Liver (tissue), 10 donors: ENCODE measurements at places on chromosomes 12 and 14.
A peak's percentile ranks its signal among the peaks of the same experiment; 100 is the strongest.

DNA sequence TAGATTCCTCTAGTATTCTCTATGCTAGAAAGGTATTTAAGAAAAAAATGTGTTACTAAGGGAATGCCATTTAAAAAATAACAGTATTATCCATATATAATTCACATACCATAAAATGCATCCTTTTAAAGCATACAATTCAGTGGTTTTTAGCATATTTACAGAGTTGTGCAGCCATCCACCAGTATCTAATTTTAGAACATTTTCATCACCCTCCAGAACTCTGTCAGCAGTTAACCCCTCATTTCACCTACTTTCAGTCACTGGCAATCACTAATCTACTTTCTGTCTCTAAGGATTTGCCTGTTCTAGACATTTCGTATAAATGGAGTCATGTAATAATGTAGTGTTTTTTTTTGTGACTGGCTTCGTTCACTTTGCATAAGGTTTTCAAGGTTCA is 33.4 kb downstream of the TBC1D15 start:
- no peak for DNase-seq

- DNase-seq = no peak
These were observed 293.3 kb downstream of the PPFIA2 start for GRCh38 chr12:81465876-81466275.

DNA sequence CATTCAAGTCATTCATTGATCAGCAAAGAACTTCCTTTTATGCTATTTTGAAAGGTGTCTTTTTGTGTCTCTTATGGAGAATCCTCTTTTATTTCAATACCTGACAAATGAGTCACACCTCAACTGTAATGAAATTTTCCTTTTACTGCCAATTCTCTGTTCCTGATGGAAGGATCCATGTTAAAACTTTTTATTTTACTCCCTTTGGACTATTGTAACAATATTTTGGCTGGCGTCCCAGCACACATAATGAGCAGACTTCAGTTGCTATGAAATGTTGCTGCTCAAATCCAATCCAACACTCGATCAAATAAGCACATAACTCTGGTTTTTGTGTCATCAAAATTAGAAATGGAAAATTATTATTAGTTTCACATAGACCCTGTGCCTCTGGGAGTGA is 21.9 kb upstream of the SLC15A5 start:
- no peak for DNase-seq

DNA sequence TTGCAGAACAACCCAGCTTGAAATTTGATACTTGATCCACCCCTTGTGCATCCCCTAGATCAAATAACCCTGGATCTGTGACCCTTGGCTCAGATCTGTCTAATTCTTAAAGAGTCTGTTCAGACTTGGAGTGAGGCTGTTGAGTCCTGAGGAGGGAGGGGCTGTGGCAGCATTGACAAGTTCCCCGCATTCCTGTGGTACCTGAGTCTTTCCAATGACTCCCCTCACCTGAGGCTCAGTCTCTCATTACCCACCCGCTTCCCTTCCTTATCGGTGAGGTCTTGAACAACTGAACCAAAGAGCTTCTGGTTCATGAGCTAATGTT is 16.1 kb upstream of the HDAC7 start:
- DNase-seq = no peak

DNA sequence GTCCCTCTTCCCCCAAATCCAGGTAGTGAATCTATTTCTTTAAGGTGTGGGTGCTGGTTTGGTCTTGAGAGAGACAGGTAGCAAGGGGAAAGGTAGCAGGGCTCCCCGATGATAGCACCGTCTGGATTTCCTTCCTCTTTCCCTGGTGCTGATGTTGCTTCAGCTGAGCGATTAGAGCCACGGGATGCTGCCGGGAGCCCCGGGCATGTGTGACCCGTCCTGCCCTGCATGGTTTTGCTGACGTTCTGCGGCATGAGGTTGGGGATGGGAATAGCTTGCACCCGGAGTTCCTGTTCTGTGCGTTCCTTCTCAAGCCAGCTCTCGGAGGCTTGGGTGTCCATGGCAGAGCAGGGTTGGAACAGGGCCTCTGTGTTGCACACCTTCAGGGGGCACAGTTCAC is 107.3 kb downstream of the TSPAN9 start:
- DNase-seq = no peak

- peak; percentile 52 for DNase-seq
These were observed 84.0 kb downstream of the SYNE3 start for GRCh38 chr14:95432144-95433093.

- DNase-seq = no peak
These were observed 7.6 kb upstream of the EXD2 start for GRCh38 chr14:69183735-69184134.

GRCh38 chr12:22715254-22715653 is 90.3 kb downstream of the ETNK1 start:
- DNase-seq = no peak
